ENCODE measurements at places on chromosomes 12 and 14. TPM values are rescaled to one million over a fixed set of nuclear protein-coding genes. Genes with fewer than 3 reads are reported as not detected.

ETFRF1 gene
- 16.5 TPM for total RNA-seq

MAP3K9 gene
- 0.07 TPM for total RNA-seq

C12orf50 gene
- not detected for total RNA-seq

SLC10A1 gene
- not detected for total RNA-seq

STYX gene
- 19.5 TPM for total RNA-seq

TAS2R10 gene
- total RNA-seq, result 1.2 TPM

RBM25 gene
- 21.8 TPM for total RNA-seq

ERH gene
- 56.7 TPM for total RNA-seq

RACGAP1 gene
- 14.5 TPM for total RNA-seq

CTDSP2 gene
- total RNA-seq, result 81.6 TPM

CYP27B1 gene
- 0.20 TPM for total RNA-seq

POTEM gene
- total RNA-seq, result not detected

BORCS5 gene
- 14.8 TPM for total RNA-seq

PRIMA1 gene
- total RNA-seq, result not detected

AMN gene
- 0.07 TPM for total RNA-seq

PPM1H gene
- total RNA-seq, result 2.9 TPM

CCDC197 gene
- not detected for total RNA-seq

PSMD9 gene
- total RNA-seq, result 108 TPM

OTX2 gene
- total RNA-seq, result not detected

LTB4R2 gene
- total RNA-seq, result 3.0 TPM

RFX4 gene
- not detected for total RNA-seq

KIF26A gene
- under 0.01 TPM for total RNA-seq

ASIC1 gene
- 3.5 TPM for total RNA-seq

KIF5A gene
- 2.1 TPM for total RNA-seq
